ENCODE measurements at places on chromosomes 3 and 15.

GRCh38 chr3:32303977-32304881, 65.7 kb downstream of the CMTM8 start:
- no peak for DNase-seq

DNA sequence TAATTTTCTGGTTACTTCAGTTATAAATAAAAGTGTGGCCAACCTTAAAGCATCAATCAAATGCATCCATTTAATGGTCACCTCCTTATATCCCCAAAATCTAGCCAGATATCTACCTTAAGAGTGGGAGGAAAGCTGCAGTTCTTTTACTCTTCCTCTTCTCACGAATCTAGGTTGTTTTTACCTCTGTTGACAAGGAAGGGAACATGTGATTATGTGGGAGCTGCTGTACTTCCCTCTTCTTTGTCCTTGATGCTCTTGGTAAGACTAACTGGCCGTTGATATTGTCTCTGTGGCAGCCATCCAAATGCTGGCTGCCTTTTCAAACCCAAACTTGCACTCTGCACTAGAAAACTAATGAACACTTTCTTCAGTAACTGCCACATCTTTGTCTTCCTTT, 275.3 kb upstream of the CADM2 start:
- DNase-seq: no peak

DNA sequence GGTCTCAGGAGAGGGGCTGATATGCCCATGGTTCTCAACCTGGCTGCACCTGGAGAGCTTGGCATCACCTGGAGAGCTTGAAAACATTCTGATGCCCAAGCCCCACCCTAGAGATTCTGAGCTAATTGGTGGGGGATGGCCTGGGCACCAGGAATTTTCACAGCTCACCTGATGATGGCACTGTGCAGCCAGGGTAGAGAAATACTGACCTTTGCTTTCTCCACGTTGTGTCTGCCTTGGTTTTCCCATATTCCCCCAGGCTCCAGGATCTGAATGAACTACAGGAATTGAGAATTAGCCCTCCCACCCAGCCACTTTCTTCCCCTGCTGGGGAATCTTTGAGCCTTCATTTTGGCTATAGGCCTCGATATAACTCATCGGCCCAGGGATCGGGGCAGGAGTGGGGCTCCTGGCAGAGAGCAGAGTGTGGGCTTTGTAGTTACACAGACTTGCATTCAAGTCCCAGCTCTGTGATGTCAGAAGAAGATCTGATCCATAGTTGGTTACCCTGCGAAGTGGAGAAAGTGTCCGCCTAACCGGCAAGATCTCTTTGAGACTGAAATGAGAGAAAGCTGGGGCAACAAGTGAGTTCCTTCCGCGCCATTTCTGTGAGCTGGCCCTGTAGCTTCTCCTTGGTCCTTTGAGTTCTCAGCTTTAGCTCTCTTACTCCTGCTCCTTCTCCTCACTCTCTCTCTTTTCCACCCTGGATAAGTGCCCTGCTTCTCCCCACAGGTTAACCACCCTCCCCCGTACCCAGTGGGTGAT, 33.1 kb upstream of the UBE2Q2 start:
- DNase-seq: no peak

GRCh38 chr3:83968356-83968755, 990.4 kb upstream of the CADM2 start:
- DNase-seq: no peak

GRCh38 chr3:50161320-50161719, 6.2 kb downstream of the SEMA3F start:
- no peak for DNase-seq

DNA sequence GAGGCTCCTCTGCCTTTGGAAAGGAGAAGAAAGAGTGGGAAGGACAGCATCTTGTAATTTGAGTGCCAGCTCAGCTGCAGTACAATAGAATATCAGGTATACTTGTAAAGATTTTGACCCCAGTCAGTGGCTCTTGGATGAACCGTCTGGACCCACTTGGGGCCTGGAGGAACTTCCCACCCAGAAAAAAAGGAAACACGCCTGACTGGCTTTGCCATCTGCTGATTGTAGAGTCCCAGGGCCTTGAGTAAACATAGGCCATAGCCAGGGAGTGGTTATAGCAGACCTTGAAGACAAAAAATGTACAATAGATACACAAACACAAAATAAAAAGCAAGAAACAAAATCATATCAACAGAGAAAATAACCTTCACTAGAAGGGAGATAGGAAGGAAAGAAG, 112.1 kb downstream of the GOLIM4 start:
- no peak for DNase-seq

DNA sequence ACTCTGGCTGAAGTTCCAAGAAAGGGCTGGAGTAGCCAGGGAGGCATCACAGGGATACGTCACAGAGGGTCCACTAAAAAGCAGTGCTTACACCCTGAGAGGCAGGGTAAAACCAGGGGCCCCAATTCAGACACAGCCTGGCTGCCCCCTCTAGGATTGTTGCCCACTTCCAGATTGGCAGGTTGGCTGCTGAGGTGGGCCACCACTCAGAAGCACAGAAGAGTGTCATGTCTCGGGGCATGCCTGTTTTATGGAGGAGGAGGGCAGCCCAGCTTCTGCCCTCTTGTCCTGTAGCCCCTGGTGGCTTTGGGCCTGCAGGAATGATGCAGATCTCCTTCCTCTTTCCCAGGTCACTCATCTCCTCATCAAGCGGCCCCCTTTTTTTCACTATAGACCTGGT, 24.0 kb downstream of the NOX5 start:
- DNase-seq: no peak

- DNase-seq: no peak
These were observed 14.6 kb downstream of the C2CD4B start for GRCh38 chr15:62150445-62150844.

DNA sequence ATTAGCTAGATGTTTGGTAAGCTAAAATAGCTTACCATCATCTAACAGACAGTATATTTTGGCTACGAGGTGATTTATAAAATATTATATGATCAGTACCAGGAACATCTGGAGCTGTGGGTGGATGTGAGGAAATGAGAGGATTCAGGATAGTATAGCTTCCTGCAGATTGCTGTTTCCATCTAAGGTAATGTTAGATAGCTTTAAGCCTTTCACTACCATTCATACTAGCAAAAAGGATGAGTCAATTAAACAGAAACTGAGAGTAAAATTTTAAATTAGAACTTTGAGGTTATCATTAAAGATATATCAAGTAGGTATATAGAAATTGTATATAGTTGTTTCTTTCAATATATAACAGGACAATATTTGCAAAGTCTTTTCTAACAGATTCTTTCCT, 8.0 kb downstream of the ZBTB20 start:
- no peak for DNase-seq

DNA sequence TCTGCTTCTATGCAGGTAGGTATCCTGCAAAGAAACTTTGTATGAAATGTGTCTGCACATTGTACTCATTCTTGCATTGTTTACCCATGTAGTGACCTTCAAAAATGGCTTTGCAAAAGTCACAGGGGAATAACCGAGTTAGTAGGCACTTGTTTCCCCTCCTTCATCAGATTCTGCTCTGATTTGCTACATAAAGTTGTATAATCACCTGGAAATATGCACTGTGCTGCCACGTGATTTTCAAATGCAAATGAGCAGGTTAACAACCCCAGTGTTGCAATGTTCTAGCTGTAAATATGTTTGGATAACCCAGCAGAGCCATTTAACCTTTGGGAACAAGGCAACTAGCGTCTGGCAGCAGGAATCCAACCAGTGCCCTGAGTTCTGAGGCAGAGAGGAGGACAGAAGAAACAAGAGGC, at the start of gene KNG1:
KNG1 (plus strand) TSS at position 321 of the 419 bp plus-strand sequence. CDS start 184 bp downstream, outside the sequence.
- DNase-seq: no peak

GRCh38 chr3:177683586-177683985, 486.3 kb upstream of the TBL1XR1 start:
- no peak for DNase-seq

- DNase-seq: no peak
These were observed 25.2 kb downstream of the TMEM202 start for GRCh38 chr15:72423256-72423655.

GRCh38 chr15:86001200-86001599, 78.5 kb upstream of the AGBL1 start:
- DNase-seq: no peak

- no peak for DNase-seq
These were observed 6.6 kb downstream of the PARL start for GRCh38 chr3:183878071-183878470.

DNA sequence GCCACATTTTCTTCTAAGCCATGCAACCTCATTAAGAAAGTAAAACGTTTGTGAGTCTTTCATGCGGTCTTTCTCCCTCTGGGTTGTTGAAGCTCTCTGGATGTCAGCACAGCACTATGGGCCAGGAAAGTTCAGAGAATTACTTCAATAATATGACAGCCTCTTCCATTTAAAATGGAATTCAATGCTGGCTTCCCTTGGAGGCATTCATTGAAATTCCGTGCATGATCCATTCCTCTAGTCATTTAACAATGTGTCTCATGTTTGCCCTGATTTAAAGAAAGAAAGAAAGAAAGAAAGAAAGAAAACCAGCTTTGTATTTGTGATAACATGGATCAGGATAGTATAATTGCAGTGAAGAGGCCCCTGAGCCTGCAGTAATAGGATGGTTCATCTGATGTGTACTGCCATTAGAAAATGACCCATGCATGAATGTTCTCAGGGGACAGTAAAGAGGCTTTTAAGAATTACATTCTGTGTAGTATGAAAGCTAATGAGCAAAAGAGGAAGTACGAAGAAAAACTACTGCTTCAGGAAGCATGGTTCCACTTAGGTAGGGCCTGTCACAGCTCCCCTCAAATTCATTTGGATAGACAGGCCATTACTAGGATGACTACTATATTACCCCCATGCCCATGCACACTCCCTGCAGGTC, 146.0 kb downstream of the ARPP21 start:
- DNase-seq: no peak

DNA sequence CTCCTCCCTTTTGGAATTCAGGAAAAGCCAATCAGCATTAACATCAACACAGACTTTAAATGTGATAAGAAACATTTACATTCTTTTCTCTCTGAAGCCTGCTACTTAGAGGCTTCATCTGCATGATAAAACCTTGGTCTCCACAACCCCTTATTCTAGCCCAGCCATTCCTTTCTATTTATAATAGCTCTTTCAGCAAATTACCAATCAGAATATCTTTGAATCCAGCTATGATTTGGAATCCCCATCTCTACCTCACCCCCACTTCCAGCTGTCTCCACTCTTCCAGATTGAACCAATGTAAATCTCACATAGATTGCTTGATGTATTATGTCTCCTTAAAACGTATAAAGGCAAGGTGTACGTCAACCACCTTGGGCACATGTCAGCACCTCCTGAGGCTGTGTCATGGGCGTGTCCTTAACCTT, 139.7 kb downstream of the TUSC7 start:
- DNase-seq: no peak

- DNase-seq: no peak
These were observed 110.0 kb downstream of the XXYLT1 start for GRCh38 chr3:195160908-195161434.

GRCh38 chr3:28853830-28854229, 427.0 kb upstream of the RBMS3 start:
- no peak for DNase-seq

DNA sequence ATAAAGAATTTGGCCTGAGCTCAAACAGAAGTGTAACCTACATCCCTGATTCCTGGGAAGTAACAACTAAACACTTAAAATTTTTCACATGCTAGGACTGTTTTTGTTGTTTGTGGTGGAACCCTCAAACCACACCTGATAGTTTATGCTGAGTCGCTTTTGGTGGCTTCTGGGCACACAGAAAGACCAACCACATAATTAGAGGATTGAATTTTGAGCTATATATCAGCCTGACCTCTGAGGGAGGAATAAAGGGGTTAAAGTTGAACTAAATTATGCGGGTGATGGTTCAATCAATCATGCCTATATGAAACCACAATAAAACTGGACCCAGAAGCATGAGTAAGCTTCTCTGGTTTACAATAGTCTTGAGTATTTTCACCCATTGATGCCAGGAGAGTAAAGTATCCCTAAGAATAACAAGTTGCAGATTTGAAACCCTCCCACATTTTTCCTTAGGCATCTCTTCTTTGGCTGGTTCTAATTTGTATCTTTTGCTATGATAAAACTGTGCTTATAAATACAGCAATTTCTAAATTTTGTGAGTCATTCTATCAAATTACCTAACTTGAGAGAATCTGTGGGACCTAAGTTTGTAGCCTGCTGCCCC, 1304.5 kb upstream of the GBE1 start:
- peak; percentile 70 for DNase-seq

DNA sequence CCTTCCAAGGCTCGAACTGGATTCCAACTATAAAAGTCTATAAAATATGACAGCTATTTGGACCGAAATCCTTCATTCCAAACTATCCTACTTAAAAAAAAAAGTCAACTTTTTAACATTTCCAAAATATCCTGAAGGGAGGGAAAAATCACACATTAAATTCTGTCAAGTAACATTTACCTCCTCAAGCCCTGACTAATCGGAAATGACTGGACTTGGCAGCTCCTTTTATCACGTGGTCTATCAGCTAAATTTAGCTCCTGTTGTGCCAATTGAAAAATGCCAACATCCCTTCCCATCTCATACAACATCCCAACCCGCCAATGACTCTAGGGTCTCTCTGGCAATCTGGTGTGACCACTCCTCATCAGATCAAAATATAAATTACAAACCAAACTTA, 297.9 kb downstream of the FHIT start:
- no peak for DNase-seq

- no peak for DNase-seq
These were observed 8.3 kb downstream of the LEKR1 start for GRCh38 chr3:156834435-156834834.

- DNase-seq: peak; percentile 1
These were observed 371.5 kb upstream of the GOLIM4 start for GRCh38 chr3:168467115-168467714.

GRCh38 chr3:122101646-122102045, 46.5 kb downstream of the CD86 start:
- DNase-seq: peak; percentile 30

GRCh38 chr3:17730318-17730967, 12.0 kb downstream of the TBC1D5 start:
- peak; percentile 4 for DNase-seq

GRCh38 chr15:88391006-88391405, 76.2 kb downstream of the MRPL46 start:
- DNase-seq: no peak

GRCh38 chr3:129749692-129750091, 143.2 kb upstream of the PLXND1 start:
- no peak for DNase-seq

- DNase-seq: no peak
These were observed 4.9 kb downstream of the HIGD1A start for GRCh38 chr3:42799376-42799775.

GRCh38 chr3:142243134-142243533, 17.7 kb upstream of the GK5 start:
- DNase-seq: peak; percentile 83

- DNase-seq: no peak
These were observed 53.8 kb downstream of the RBMS3 start for GRCh38 chr3:29334706-29335105.

DNA sequence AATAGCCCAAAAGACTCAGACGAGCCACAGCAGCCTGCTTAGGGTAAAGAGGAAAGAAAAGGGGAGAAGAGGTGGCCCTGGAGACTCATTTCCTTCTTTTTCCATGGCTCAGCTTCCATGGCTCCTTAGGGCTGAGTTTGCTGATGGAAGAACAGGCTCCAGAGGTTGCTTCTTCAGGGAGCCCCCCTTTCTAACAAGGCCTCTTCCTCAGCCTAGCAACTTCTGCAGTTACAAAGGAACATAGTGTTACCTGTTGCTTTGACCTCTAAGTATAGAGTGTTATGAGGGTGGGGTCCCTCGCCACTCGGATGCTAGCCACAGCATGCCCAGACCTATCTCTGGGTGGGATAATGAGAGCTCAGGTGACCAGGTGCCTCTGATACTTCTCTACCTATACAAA, 43.2 kb upstream of the SPESP1 start:
- DNase-seq: no peak

- DNase-seq: no peak
These were observed 118.9 kb downstream of the ANXA2 start for GRCh38 chr15:60278879-60279278.

GRCh38 chr3:123432832-123433523, 15.9 kb downstream of the ADCY5 start:
- DNase-seq: no peak

Data from fibroblast of gingiva (primary cell).